ENCODE measurements at places on chromosomes 3 and 15. TPM values are rescaled to one million over a fixed set of nuclear protein-coding genes. Genes with fewer than 3 reads are reported as not detected.

GRCh38 chr3:59237121-59237520, 187.3 kb upstream of the CFAP20DC start:
- DNase-seq = no peak

The CELSR3 gene
- total RNA-seq = 0.25 TPM

The SPSB4 gene
- under 0.01 TPM for total RNA-seq

The CFAP91 gene
- not detected for total RNA-seq

The CCR3 gene
- total RNA-seq = not detected

GRCh38 chr3:99716463-99716995, 78.1 kb downstream of the COL8A1 start:
- peak; percentile 42 for DNase-seq

The SUSD5 gene
- total RNA-seq = 0.63 TPM

GRCh38 chr3:49705390-49705960, 14.0 kb downstream of the AMIGO3 start:
- no peak for DNase-seq

DNA sequence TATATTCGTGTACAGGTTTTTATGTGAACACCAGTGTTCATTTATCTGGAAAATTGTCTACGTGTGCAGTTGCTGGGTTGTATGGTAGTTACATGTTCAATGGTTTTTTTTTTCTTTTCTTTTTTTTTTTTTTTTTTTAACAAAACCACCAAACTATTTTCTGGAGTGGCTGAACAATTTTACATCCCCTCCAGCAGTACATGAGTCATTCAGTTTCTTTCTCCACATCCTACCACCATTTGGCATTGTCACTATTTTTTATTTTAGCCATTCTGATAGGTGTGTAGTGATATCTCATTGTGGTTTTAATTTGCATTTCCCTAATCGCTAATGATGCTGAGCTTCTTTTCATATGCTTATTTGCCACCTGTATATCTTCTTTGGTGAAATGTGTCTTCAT, 256.3 kb upstream of the EOMES start:
- no peak for DNase-seq

The LINGO1 gene
- total RNA-seq = 0.13 TPM

GRCh38 chr3:180138871-180139270, 102.1 kb upstream of the PEX5L start:
- no peak for DNase-seq

The AGTR1 gene
- not detected for total RNA-seq

DNA sequence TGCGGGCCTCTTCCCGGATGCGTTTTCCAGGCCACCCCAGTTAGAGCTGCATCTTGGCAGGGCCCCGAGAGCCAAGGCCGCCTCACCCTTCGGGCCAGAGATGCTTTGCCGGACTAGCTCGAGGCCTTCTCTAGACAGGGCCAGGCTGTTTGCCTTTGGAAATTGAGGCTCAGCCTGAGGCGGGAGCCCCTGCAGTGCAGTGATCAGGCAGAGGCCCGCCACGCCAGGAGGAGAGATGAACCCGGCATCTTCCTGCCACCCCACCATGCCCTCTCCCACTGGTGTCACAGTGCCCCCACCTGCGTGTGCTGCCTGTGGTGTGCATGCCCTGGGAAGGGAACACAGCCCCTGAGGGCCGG, 8.9 kb upstream of the ROPN1B start:
- no peak for DNase-seq

The CACNA2D3 gene
- total RNA-seq = not detected

The KLHL6 gene
- 2.1 TPM for total RNA-seq

The SCN11A gene
- total RNA-seq = 0.13 TPM

GRCh38 chr3:189132839-189133238, 38.9 kb upstream of the TPRG1 start:
- DNase-seq = no peak

The ZNF502 gene
- 1.9 TPM for total RNA-seq

The FSD2 gene
- total RNA-seq = not detected

DNA sequence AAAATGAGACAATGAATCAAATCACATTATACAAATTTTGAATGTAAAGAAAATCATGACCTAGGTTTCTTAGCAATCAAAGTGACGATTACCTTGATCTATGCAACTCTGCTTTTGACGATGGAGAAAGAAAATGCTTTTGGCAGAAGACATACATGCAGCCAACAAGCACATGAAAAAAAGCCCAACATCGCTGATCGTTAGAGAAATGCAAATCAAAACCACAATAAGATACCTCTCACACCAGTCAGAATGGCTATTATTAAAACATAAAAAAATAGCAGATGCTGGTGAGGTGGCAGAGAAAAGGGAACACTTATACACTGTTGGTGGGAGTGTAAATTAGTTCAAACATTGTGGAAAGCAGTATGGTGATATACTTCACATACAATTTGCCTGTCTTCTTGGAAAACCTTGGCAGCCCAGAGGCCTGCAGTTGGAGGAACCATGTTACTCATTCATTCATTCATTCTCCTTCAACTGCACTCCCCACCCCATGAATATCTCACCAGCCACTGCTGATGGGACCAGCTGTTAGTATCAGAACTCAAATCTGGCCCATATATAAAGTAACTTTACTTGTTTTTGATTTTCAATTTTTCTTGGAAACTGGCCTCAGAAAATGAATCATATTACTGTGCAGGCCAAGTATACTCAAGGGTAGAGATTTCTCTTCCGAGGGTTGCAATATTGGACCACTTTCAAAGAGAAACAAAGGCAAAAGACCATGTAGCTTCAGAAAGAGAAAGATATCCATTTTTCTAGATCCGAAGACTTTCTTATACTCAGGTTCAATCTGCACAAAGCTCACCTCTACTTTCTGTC, 358.6 kb upstream of the ARHGEF26 start:
- no peak for DNase-seq

DNA sequence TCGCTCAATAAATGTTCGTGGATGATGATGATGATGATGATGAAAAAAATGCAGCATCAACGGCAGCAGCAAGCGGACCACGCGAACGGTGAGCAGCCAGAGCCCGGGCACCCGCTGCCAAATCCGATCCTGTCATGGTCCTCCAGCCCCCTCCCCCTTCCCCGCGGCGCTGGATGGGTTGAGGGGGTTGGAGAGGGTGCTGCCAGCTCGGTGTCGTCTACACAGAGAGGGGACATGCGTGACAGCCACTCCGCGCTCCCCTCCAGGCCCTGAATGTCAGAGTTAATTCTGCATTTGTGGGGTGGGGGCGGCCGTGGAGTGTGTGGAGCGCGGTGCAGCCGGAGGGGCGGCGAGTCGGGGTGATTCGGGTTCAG, 722 bp downstream of the CACNA1D start:
- no peak for DNase-seq

The TOPBP1 gene
- total RNA-seq = 24.9 TPM

GRCh38 chr15:98196371-98196770, 235.9 kb downstream of the ARRDC4 start:
- no peak for DNase-seq

- peak; percentile 78 for DNase-seq
Observed at GRCh38 chr15:96343113-96344059, 12.9 kb downstream of the NR2F2 start.

- DNase-seq = peak; percentile 88
Observed at GRCh38 chr3:38634111-38634510, 15.4 kb downstream of the SCN5A start.

DNA sequence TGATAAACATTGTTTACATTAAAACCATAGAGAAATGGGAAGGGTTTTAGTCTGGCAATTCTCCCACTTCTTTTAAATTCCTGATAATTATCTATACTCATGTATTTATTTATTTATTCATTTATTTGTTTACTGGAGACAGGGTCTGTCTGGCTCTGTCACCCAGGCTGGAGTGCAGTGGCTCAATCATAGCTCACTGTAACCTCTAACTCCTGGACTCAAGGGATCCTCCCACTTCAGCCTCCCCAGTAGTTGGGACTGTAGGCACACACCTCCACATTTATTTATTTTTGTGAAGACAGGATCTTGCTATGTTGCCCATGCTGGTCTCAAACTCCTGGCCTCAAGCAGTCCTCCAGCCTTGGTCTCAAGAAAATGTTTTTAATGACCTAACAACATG, 2.5 kb upstream of the AEN start:
- DNase-seq = no peak

The MUC20 gene
- under 0.01 TPM for total RNA-seq

The CCDC54 gene
- not detected for total RNA-seq

The PAQR5 gene
- not detected for total RNA-seq

- DNase-seq = no peak
Observed at GRCh38 chr3:195063581-195064193, 207.3 kb downstream of the XXYLT1 start.

GRCh38 chr3:76387000-76387399, 601.7 kb upstream of the ZNF717 start:
- no peak for DNase-seq

GRCh38 chr3:46049093-46049492, 21.8 kb upstream of the XCR1 start:
- DNase-seq = no peak

DNA sequence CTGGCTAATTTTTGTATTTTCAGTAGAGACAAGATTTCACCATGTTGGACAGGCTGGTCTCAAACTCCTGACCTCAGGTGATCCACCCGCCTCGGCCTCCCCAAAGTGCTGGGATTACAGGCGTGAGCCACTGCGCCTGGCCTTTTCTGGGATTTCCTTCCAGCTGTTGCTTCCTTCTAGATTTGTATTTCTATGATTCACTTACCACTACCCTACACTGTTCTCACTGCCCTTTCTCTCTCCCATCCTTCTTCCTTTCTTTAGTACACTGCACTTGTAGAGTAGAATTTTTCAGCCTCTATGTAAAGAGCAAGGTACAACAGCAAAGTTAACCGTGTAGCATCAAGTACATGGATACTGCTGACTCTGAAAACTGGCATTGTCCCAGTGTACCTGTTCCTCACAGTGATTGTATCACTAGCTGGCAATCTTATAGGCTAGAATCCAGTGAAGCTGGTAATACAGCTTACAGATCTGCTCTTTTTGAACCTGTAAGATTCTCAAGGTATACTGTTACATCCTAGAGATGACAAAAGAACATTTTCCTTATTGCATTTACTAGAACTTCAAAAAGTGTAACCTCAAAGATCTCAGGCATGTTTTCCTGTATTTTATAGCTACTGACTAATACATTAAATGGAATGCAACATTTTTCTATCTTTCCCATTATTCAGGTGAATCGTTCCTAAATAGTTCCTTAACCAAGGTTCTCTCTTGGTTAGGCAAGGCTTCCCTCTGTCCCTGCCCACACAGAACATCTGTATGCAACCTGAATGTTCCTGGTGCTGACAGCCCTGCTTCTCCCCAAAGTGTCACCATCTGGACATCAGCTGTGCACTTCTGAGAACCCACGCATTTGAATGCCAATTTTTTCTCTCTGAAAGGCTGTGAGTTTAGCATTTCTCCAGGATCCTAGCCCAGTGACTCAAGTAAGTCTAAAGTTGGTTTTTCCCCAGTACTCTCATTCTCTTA, 74.1 kb upstream of the RAP2B start:
- DNase-seq = no peak

- DNase-seq = no peak
Observed at GRCh38 chr3:71088742-71089141, 494.8 kb downstream of the FOXP1 start.

The GABRB3 gene
- total RNA-seq = 0.13 TPM
